ENCODE measurements at places on chromosomes 2 and 18. TPM values are rescaled to one million over a fixed set of nuclear protein-coding genes. Genes with fewer than 3 reads are reported as not detected.

GRCh38 chr2:54706622-54707021, 16.8 kb upstream of the EML6 start:
- no peak for DNase-seq
- H3K4me1 ChIP-seq: peaks cover 3% of the 10 kb centered on the region
- peaks cover 23% of the 10 kb centered on the region for H3K27me3 ChIP-seq
- no peak overlapping the region for H3K4me3 ChIP-seq

GRCh38 chr2:117128461-117128860, 686.0 kb upstream of the DDX18 start:
- DNase-seq: no peak
- H3K36me3 ChIP-seq: no peaks in the 10 kb centered on the region

- H3K4me3 ChIP-seq: no peak overlapping the region
- peaks cover 57% of the 10 kb centered on the region for H3K36me3 ChIP-seq
Measured at GRCh38 chr2:74099835-74100234, 47.9 kb downstream of the BOLA3 start.

DNA sequence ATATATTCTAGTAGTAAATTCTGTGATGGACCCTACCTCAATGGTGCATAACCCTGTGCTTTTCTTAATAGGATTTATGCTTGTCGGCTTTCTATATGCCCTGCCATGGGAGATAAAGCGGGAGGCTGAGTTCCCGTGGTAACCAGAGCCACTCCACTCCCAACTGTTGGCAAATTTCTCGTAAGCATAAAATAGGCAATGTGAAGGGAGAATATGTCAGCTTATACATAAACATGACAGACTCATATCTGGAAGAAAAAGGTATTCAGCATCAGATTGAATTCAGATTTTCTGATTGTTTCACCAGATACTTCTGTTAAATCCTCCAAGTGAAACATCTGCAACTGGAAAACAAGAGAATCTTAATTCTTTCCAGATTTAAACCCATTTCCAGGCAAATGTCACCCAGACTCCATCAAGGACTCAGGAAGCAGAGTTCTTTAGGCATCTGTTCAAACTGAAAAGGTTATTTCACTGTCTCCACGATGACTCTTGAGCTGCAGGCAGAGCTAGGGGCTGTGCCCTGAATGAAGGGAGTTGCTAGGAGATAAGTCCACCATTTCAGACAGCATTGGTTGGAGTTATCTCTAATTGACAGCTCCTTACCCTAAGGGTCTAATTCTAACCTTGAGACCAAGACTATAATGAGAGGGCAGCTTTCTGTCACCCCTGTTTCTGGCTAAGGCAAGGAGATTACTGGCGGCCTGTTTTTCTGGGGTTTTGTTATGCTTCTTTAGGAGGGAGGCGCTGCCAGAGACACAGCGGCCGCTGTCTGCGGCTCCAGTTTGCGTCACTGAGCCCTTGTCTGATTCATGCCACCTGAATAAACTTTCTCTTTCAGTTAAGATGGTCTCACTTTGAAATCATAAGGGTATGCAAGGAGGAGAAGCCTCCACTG, 381.3 kb downstream of the SOX11 start:
- no peaks in the 10 kb centered on the region for H3K4me1 ChIP-seq
- H3K27me3 ChIP-seq: no peaks in the 10 kb centered on the region
- DNase-seq: no peak

- no peak for DNase-seq
- no peak overlapping the region for H3K27ac ChIP-seq
- no peaks in the 10 kb centered on the region for H3K4me1 ChIP-seq
- H3K27me3 ChIP-seq: peaks cover 24% of the 10 kb centered on the region
- no peaks in the 10 kb centered on the region for H3K36me3 ChIP-seq
Measured at GRCh38 chr2:237672731-237673129, 45.3 kb downstream of the LRRFIP1 start.

GRCh38 chr2:190678444-190679162, 29.7 kb downstream of the NAB1 start:
- no peak for DNase-seq
- no peak overlapping the region for H3K4me3 ChIP-seq
- no peaks in the 10 kb centered on the region for H3K27me3 ChIP-seq
- peaks cover 43% of the 10 kb centered on the region for H3K36me3 ChIP-seq
- no peak overlapping the region for H3K27ac ChIP-seq

GRCh38 chr2:96326564-96326963, 1.4 kb downstream of the ITPRIPL1 start:
- no peak for DNase-seq
- no peak overlapping the region for H3K4me3 ChIP-seq
- no peak overlapping the region for H3K27ac ChIP-seq

DNA sequence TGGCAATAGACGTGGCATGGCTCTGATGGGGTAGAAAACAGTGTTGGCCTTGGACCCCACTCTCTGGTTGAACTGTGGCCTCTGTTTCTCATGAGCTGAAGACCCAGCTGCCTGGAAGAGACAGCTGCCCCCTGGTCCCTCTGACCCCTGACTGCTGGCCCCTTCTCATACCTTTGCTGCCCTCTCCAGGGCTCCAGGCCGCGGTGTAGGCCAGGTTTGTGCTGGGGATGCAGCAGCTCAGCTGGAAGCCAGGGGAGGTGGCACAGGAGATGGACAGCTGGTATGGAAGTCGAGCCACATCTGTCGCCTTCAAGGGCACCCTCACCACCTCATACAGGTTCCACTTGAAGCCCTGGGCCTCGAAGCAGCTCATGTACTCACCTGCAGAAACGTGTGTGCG, 31.7 kb upstream of the SELENOI start:
- peaks cover 37% of the 10 kb centered on the region for H3K4me1 ChIP-seq
- H3K27ac ChIP-seq: no peak overlapping the region
- H3K27me3 ChIP-seq: peaks cover 6% of the 10 kb centered on the region
- DNase-seq: peak; percentile 24
- no peak overlapping the region for H3K4me3 ChIP-seq

DNA sequence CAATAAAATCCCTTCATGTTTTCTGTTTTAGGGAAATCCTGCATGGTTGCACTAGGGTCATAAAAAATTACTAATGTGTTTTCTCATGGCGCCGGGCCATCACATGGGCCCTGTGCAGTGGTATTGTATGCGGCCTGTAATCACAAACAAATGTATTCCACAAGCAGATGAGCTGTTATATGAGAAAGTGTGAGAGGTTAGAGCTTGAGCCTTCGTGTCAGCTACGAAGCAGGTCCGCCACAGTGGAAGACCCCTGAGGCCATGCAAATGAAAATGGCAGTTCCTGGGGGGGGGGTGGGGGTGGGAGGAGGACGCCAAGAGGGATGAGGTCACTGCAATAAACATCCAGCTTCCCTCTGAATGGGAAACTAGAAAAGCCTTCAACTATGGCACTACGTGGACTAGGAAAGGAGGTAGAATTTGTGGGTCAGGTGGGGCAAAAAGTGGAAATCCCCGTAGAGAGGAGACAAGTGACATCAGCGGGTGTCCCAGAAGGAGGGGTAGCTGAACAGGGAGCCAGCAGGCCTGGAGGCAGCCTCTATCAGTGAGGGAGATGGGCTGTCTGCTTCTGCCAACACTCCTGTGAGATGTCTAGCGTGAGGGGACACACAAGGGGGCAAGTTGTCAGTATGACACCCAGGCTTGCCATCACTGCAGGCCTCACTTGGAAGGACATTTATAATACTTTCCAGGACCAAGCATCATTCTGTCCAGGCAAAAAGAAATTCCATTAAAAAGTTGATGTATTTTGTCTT, 130.3 kb upstream of the CTAGE1 start:
- no peaks in the 10 kb centered on the region for H3K36me3 ChIP-seq
- no peak overlapping the region for H3K4me3 ChIP-seq
- H3K4me1 ChIP-seq: no peaks in the 10 kb centered on the region
- DNase-seq: no peak
- H3K27me3 ChIP-seq: peaks cover 12% of the 10 kb centered on the region
- H3K27ac ChIP-seq: no peak overlapping the region

Gene CNRIP1
- total RNA-seq: 1.6 TPM

Gene MEP1B
- not detected for total RNA-seq

Gene FSHR
- not detected for total RNA-seq

Gene NGEF
- total RNA-seq: 0.11 TPM

Gene CHRNG
- not detected for total RNA-seq

Gene RIT2
- not detected for total RNA-seq

Gene PRKAG3
- total RNA-seq: not detected

Data from K562 (cell line).